ENCODE measurements at places on chromosomes 16 and 17.

DNA sequence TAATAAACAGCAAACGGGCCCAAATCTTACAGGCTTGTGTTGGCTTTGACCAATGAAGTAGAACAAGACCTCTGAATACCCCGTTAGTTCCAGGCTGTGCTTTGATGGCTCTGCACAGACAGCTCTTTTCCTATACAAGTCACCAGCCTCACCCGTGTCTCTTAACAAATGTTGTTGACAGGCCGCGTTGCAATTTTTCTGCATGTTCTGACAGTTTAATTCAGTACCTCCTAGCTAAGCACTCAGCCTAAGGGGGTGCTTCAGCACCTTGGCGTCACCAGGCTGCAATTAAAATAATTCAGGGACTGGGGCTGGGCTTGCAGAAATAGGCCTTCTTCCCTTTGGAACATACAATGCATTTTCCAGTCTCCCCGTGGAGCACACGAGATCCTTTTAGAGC, 500.1 kb downstream of the MAF start:
- no peak for DNase-seq

DNA sequence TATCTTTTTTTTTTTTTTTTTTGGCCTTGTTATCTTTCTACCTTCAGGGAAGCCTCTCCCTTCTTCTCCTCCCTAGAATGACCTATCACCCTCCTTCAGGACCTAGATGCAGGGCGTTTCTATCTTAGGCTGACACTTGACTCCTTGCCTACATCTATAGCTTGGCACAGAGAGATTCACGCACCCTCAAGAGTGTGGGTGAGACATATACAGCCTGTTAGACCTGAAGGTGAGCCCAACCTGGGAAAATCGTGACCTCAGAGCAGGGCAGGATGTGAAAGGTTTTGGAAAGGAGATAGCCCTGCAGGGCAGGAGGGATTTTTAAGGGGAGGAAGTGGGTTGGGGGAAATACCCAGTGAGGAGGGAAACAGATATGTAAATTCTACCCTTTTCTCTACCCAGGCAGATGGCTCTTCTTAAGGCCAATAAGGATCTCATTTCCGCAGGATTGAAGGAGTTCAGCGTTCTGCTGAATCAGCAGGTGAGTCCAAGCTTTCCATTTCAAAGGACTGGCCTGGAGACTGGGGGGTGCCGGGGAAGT, at the start of gene AHSP:
Gene AHSP, plus strand, starts transcription at position 167 of the 541 bp plus-strand sequence. Its CDS starts 240 bp downstream, at position 407.
- DNase-seq: no peak

DNA sequence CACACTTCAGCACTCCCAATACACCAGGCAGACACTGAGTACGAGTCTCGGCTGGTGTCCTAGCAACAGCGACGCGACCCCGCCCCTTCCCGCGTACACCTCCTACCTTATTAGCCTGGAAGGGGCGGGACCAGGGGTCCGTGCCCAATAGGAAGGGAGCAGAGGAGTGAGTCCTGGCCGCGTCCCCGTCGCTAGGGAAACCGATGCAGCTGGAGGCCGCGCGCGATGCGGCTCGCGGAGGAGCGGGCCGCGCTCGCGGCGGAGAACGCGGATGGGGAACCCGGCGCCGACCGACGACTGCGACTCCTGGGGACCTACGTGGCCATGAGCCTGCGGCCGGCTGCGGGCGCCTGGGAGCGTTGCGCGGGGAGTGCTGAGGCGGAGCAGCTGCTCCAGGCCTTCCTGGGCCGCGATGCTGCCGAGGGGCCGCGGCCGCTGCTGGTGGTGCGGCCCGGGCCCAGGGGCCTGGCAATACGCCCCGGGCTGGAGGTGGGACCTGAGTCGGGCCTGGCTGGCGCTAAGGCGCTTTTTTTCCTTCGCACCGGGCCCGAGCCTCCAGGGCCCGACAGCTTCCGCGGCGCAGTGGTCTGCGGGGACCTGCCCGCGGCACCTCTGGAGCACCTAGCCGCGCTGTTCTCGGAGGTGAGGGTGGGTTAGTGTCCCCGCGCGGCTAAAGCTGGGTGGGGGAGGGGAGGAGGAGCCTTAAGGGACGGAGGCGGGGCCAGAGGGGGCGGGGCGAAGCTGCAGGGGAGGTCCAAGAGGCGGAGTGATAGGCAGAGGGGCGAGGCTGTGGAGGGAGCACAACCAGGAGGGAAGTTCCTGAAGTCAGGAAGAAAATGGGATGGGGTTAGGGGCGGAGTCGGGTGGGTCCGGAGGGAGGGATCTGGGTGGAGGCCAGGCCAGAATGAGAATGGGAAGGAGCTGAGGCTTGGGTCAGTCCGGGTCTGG, at the start of gene DNAH9:
Gene DNAH9, plus strand, starts transcription at position 197 of the 948 bp plus-strand sequence. Its CDS starts 29 bp downstream, at position 226.
- DNase-seq: no peak

DNA sequence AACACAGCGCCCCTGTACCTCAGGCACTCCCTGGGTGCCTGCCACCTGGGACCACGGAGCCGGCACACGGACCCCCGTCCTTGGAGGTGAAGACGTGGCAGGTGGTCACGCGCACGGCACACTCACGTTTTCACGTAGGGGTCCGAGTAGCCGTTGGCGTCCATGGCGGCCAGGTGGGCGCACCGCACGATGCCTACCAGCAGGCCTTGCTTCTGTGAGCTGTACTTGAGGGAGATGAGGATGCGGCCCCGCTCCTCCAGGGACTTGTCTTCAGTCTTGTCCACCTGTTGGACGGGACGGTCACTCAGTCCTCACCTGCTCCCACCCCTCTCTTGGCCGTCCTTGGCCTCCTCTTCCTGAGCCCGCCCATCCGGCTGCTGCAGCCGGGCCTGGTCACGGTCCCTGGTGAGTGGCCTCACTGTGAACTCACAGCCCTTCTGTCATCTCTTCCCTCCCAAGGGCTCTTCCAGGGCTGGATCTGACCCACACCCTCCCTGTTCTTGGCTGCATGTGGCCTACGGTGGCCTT, 18.8 kb downstream of the SCGB1C2 start:
- no peak for DNase-seq

GRCh38 chr16:68776821-68777485, 39.9 kb downstream of the CDH1 start:
- no peak for DNase-seq

- DNase-seq: no peak
Measured at GRCh38 chr16:23893986-23894385, 58.2 kb downstream of the PRKCB start.

- DNase-seq: no peak
Measured at GRCh38 chr17:64339516-64340490, 50.9 kb downstream of the PECAM1 start.

- DNase-seq: no peak
Measured at GRCh38 chr17:77951123-77951522, 7.4 kb upstream of the TNRC6C start.

DNA sequence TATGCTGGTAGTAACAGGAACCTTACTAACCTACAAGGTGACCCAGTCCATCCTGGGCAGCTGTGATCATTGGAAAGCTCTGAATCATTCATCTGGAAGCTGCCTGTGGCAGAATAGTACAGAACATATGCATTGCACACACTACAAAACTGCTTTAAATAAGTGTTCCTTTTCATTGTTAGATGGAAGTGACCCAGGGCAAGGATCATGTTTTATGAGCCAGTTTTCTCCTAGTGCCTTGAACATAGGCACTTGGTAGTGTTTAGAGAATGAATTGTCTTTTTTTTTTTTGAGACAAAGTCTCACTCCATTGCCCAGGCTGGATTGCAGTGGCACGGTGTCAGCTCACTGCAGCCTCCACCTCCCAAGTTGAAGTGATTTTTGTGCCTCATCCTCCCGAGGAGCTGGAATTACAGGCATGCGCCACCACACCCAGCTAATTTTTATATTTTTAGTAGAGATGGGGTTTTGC, 55.4 kb downstream of the TENT4B start:
- DNase-seq: no peak

DNA sequence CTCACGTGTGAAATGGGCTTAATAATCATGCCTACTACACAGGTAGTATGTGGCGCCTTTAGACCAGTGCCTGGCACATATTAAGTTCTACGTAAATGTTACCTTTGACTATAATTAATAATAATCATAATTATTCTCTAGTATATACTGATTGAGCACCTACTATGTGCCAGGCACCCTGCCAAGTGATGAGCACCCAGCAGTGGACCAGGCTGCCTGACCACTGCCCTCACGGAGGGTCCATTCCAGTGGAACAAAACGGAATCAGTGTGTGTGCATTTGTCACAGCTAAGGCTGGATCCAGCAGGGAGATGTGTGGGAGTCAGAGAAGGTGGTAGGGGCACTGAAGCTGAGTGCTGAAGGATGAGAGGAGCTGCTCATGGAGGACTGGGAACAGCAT, 30.5 kb downstream of the SEC14L5 start:
- no peak for DNase-seq

DNA sequence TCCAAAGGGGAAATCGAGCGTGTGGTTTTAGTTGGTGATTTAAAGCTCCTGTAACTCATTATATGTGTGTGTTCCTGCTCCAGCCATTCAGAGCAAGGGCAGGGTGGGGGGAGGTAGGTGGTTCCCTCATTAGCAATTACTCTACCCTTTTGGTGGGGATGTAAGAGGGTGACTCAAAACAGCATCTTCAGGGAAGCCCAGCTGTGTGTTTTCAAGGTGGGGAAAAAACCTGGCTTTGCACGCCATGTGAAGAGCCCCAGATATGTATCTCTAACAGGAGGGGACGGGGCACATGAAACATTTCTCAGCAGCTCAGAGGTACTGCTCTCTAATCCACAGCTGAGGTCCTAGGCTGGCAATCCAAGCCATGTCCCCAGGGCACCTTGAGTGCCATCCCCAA, 241.3 kb upstream of the ZFHX3 start:
- DNase-seq: no peak

GRCh38 chr16:17235147-17235815, 235.5 kb downstream of the XYLT1 start:
- no peak for DNase-seq

DNA sequence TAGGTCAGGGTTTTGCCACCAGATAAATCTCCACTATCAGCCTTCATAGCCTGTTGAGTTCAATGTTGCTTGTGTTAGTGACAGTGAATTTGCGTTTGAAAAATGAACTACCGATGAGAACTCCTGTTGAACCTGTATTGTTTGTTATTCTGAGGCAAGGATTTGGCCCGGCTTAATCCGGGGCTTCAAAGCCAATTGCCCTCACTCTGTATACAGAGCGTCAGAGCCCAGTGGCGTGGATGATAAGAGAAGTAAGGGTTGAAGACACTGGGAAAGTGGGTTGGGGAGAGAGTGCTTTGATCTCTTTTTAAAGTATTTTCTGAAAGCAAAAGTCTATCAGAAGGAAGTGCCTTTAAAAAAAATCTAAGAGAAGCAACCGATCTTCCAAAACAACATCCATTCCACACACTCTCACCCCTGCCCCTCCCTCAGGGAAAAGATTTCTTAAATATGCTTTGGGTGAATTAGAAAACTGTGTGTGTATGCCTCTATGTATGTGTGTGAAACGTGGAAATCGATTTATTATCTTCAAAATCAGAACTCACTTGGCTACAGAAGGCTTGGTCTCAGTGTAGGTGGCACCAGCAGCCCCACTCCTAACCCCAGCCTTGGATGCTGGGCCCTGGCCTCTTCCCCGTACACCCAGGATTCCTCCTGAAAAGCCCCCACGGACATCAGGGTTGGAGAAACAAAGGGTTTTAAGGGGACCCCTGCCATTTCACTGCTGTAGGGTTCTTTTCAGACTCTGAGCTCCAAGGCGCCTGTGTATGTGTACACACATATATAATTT, 8.8 kb downstream of the TBX4 start:
- DNase-seq: no peak

- DNase-seq: no peak
Measured at GRCh38 chr17:58968426-58969061, 138.1 kb downstream of the TRIM37 start.

GRCh38 chr17:66270106-66270505, 32.3 kb upstream of the PRKCA start:
- DNase-seq: no peak

GRCh38 chr17:76714336-76714735, 3.6 kb upstream of the MXRA7 start:
- no peak for DNase-seq

GRCh38 chr17:58755577-58756245, at the start of gene PPM1E:
PPM1E (plus strand) TSS chr17:58755854.
- DNase-seq: peak; percentile 17

DNA sequence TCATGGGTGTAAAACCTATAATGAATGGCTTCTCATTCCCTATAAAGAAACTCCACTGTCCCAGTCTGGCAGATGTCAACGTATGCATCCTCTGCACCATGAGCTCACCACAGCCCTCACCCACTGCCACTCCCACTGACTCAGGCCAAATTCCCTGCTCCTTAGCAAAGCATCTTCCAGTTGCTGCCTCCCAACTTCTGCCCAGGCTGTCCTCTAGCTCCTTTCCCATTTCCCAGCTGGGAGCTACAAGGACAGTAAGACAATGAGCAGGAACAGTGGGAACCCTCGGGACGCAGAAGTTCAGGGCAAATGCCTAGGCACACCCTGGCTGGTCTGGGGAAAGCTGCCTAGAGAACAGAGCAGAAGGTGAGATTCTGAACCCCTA, 9.1 kb upstream of the THAP11 start:
- DNase-seq: no peak

GRCh38 chr17:74085434-74085833, 118.0 kb upstream of the RPL38 start:
- DNase-seq: no peak

DNA sequence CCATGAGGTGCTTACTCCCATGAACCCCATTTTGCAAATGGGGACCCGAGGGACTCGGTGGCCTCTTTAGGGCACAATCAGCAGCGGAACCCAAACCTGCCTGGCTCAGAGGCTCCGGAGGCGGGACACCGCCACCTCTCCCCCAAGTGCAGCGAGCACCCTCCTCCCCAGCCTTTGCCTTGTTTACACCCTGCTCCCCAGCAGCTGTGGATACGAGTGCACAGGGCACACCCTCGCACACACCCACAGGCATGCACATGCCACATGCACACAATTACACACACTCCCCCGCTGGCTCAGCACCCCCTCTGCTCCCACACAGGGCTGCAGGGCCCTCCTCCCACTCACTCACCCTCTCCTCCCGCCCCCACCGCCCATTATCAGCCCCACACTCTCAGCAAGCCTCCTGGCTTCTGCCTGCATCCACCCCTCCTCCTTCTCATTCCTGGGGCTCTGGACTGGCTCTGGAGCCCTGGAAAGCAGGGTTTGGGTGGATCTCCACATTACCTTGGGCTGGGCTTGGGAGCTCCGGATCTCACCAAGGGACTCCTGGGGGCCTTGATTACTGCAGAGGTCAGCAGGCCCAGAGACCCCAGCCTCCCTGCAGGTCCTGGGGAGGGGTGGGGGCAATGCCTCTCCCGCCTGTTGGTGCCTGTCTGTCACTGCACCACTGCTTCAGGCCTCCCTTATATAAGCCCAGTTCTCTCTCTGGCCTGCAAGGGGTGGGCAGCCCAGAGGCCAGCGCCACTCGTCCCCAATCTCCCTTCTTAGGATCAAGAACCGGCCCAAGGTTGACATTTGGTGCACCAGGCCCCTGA, 6.4 kb downstream of the PDK2 start:
- DNase-seq: no peak

DNA sequence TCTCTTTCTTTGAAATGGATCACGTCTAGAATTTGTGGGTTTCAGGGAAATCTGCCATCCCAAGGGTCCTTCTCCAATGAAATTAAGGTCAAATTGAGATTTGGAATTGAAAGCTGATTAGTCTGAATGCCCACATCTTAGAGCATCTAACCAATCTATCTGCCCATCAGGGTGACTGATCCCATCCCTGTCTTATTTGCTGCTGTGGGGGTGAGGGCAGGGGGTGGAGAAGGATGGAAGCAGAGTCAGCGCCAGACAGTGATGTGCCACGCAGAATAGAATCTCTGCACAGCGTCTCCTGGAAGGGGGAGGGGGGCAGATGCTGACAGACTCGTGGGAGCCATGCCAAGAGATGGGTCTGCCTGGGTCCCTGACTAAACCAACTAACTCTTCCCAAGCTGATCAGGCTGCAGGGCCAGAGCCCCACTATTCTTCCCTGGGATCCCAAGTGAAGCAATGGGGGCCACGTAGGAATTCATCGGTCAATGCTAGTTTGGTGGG, 32.1 kb downstream of the CDK5RAP3 start:
- no peak for DNase-seq

Measured in stimulated activated CD8-positive, alpha-beta memory T cell treated with anti-CD3 and anti-CD28 coated beads, Interleukin-12 subunit alpha, Interleukin-12 subunit beta, amount 100 ng/mL, for 4 hours (primary cell).